ENCODE measurements at places on chromosomes 11 and 22.

GRCh38 chr22:49357661-49358440 lies 469.8 kb downstream of the BRD1 start:
- no peak for DNase-seq

GRCh38 chr11:7143908-7144307 lies 55.1 kb downstream of the RBMXL2 start:
- DNase-seq = peak; percentile 20

GRCh38 chr22:25536589-25536988 lies 27.9 kb upstream of the GRK3 start:
- DNase-seq = no peak

- no peak for DNase-seq
These were observed 54.0 kb downstream of the PRR5L start for GRCh38 chr11:36350137-36350513.

GRCh38 chr11:31651822-31652221 lies 142.3 kb downstream of the ELP4 start:
- no peak for DNase-seq

Measured in AG10803 (cell line).